HS-5 (cell line): ENCODE measurements at places on chromosomes 3 and 15.

DNA sequence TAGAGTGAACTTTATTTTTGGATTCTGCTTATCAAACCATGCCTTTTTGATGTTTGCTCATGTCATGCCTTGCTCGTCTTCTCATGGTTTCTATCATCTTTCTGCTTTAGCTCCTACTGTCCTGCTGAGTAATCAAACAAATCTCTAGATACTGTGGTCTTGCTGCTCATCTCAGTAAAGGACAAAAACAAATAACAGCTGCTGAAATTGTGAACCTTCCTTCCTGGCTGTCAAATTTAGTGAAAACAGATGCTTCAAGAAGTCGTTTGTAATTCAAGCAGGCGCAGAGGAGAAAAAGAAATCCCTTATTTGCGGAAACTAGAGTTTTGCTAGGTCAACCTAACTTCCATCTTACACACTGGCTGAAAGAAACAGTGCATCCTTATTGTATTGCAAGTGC lies 616.1 kb upstream of the ALCAM start:
- DNase-seq, result no peak

GRCh38 chr15:40244961-40245523 lies 6.2 kb downstream of the PAK6 start:
- no peak for DNase-seq

- DNase-seq, result no peak
Observed at GRCh38 chr15:33839540-33839939, 128.8 kb upstream of the CHRM5 start.

DNA sequence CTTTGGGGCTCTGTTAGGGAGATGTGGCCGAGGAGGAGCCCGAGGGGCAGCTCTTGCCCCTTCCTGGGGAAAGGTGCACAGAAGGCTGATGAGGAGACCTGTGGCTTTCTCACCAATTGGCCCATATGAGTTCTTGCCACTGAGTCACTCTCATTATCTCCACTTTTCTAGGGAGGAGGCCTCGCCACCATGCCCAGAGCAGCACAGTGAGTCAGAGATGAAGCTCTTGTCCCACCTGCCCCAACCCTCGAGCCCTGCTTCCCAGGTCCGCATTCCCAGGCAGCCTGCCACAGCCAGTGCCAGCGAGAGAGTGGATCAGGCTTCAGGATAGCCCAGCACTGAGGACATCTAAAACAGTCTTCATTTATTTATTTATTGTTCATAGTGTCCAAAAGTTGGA lies 53.5 kb downstream of the AMOTL2 start:
- no peak for DNase-seq

DNA sequence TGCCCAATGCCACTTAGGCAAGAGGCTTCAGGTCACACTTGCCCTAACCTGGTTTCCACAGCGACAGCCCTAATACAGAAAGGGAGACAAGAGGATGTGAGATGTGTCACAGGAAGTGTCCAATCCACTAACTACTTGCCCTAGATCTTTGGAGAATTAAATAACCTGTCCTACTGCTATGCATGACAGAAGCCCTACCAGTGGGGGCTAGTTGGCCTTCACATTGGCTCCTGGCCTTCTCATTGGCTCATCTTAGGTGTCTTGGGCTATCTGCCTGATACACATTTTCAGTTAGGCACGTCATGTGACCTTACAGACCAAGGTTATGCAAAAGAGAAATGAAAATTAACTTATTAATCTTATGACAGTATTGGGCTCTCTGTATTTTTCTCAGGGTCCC lies 449.9 kb downstream of the FHIT start:
- DNase-seq, result no peak

GRCh38 chr3:138114988-138115971 lies at the start of gene DZIP1L:
Gene DZIP1L, minus strand, starts transcription at chr3:138115608. Its CDS starts 11,637 bp downstream, at chr3:138103971.
- peak; percentile 63 for DNase-seq

DNA sequence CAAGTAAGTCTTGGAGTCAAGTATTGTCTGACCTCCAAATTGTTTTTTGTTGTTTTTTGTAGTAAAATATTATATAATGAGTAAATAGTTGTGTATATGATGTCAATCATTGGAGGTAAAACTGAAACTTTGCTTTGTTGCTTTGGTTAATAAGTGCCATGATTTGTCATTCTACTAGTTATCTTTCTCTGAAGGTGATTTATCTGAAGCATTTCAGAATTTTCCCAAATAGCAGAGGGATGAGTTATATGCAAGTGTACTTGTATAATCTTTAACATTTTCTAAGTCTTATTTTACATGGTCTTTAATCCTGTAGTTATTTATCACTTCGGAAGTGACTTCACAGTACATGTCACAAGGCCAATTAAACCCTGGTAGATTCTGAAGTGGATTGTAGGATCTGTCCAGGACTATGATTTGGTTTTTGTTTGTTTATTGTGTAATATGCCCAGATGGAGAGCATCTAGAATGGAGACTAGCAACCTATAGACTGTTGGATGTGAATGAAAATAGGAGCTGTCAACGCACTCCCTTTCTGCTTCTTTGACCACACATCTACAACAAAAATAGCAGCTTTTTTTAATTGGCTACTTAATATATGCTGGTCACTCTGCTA lies 93.1 kb upstream of the SAMMSON start:
- DNase-seq, result no peak

DNA sequence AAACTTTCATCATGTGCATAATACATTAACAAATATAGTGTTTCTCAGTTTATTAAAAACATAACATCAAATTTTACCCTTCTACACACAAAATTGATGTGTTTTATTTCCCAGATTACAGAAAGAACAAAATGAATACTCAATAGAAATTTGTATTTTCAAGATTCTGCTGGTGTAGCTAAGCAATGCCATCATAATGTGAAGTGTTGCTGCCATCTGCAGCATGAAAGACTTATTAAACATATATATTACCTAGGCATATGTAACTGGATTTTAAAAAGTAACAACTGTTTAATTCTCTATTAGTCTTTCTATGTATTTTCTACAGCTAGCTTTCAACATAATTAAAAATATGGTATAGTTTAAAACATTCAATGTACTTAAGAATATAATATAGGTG lies 27.5 kb downstream of the PLSCR5 start:
- DNase-seq, result peak; percentile 29

DNA sequence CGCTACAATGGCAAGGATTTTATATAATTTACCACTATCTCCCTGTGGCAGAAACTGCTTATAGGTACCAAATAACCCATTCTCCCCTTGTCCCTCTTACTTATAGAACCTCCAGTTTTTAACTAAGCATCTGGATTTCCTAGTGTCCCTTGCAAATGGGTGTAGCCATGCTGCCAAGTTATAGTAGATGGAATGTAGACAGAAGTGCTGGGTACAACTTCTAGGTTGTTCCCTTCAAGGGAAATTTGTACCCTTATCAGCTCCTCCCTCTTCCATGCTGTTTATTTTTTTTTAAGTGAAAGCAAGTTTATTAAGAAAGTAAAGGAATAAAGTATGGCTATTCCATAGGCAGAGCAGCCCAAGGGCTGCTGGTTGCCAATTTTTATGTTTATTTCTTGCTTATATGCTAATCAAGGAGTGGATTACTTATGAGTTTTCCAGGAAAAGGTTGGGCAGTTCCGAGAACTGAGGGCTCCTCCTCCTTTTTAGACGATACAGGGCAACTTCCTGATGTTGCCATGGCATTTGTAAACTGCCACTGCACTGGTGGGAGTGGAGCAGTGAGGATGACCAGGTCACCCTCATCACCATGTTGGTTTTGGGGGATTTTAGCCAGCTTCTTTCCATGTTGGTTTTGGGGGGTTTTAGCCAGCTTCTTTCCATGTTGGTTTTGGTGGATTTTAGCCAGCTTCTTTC lies 40.1 kb upstream of the TM4SF19 start:
- DNase-seq, result no peak
